ENCODE measurements at places on chromosomes 11 and 22.
A peak's percentile ranks its signal among the peaks of the same experiment; 100 is the strongest.

- DNase-seq = peak; percentile 13
These were observed 105.1 kb downstream of the HIPK3 start for GRCh38 chr11:33362051-33362910.

DNA sequence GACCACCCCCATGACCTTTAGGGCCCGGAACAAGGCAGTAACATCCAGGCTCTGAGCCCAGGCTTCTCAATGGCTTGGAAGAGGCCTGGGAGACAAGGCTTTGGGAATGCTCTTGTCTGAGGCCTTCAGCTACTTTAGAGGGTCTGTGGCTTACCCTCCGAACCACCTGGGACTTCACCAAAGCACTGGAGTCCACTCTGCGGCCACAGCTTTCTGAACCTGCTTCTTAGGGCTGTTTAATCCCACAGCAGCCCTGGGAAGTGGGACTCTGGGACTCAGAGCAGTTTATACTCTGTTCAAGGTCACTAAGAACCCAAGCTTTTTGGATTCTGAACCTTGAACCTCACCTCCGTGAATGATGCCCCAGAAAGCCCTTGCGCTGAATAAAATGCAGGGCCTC lies 30.7 kb upstream of the ALX4 start:
- DNase-seq = no peak

GRCh38 chr11:29734287-29734686 lies 282.5 kb downstream of the KCNA4 start:
- no peak for DNase-seq

GRCh38 chr22:47296405-47297260 lies 534.2 kb downstream of the TBC1D22A start:
- no peak for DNase-seq

DNA sequence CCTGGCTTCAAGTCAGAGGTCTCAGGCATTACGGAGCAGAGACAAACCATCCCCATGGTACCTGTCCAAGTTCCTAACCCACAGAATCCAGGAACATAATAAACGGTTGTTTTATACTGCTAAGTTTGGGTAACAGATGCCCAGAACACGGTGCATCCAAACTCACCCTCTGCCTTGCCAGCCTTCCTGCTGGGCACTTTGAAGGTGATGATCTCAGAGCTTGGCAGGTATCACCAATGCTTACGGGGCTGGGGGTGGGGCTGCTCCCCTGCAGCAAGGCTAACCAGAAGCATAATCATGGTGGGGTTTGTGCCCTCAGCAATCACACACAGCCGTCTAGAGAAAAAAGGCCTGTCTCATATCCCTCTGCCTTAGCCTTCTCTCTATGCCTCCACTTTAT lies 27.1 kb downstream of the DKK3 start:
- no peak for DNase-seq

- no peak for DNase-seq
These were observed 4.2 kb downstream of the API5 start for GRCh38 chr11:43315966-43316365.

GRCh38 chr11:97610854-97611253 lies 1221.0 kb downstream of the JRKL start:
- no peak for DNase-seq

DNA sequence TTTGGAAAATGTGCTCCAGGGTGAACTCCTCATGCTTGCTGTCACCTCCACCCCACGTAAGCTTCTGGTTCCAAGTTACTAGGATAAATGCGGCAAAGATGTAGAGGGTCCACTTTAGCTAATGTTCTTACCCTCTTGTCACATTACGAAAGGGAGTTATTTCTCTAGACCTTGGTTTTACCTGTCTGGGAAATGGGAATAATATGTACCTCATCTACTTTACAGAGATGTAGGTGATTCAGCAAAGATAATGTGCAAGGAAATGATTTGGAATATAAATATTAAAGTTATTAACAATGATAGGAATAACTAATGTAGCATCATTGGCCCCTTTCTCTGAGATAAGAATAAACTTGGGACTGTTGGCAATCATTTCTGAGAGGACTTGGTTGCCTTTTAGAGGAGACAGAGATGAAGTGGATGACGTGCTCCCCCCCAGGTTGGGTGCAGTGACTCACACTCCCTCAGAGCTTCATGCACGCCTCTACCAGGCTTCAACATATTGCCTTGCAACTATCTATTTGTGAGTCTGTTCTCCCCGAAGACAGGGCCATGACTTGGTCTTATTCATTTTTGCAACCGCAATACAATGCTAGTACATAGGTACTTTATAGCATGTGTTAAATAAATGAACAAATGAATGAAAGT lies 97.1 kb downstream of the ME3 start:
- DNase-seq = no peak

GRCh38 chr11:34656062-34656720 lies 35.3 kb downstream of the EHF start:
- DNase-seq = no peak

- DNase-seq = no peak
These were observed 147.1 kb downstream of the WT1 start for GRCh38 chr11:32288276-32288675.

- DNase-seq = no peak
These were observed 96.9 kb upstream of the RTL6 start for GRCh38 chr22:44594951-44595350.

DNA sequence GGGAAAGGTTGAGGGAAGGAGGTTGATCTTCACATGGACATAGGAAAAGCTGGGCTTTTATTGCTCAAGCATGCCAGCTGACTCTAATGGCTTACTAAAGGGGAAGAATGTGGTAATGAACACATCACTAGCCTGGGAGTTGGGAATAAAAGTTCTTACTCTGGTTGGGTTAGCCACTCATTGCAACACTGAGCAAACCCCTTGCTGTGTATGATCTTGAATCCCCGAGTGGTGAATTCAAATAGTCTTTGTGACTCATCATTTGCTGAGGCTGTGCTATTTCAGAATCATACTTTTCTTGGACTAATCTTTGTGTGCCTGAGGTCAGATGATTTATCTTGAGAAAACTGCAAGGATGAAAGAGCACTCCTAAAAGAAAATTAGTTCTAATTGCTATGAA lies 304.1 kb upstream of the ANO5 start:
- no peak for DNase-seq

DNA sequence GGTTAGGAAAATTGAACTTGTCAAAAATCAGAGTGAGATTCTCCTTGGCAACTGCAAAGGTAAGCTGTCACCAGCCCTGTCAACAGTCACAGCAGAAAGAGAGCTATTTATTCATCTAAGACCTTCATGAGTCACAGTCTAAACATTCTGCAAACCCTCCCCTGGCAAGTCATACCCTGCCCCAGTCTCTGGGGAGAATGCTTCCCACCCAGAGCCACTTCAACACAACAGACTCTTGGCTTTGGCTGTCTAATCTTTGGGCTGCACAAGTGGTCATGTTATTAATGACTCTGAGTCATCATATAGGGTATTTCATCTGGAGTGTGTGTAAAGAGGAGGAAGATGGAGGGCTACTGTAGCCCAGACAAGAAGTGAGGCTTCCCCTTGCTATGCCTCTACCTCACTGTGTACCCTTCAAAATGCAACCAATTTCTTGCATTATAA lies 153.4 kb downstream of the CCDC34 start:
- DNase-seq = peak; percentile 93

- no peak for DNase-seq
These were observed 11.4 kb upstream of the CD81 start for GRCh38 chr11:2365571-2366210.

- no peak for DNase-seq
These were observed 57.6 kb downstream of the FBXO7 start for GRCh38 chr22:32531931-32532819.

DNA sequence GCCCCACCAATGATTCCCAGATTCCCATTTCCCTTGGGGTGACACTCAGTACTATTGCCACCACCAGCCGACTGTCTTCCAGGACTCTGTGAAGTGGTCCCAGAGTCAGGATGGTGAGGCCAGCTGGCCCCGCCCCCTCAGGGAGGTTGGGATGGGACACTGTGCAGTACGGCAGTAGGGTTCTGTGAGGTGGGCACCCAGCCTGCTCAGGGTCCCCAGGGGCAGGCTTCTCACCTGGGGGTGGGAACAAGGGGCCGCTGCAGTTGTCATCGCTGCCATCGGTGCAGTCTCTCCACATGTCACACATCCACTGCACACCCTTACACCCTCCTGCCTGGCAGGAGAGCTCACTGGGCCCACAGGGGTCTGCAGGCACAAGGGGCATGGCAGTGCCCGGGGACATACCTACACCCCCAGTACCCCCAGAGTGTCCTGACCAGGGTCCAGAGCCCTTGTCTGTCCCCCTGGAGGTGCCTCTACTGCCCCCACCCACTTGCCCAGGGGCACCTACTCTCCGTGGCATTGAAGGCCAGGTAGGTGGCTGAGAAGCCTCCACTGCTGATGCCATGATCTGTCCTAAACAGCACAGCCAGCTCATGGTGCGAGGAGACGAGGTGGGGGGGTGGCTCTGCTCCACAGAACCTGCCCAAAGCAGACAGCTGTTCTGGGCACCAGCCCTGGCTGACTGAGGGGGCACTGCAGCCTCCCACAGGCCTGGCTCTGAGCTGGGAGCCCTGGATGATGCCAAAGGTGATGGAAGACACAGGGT lies 1.9 kb upstream of the C1QTNF5 start:
- no peak for DNase-seq

DNA sequence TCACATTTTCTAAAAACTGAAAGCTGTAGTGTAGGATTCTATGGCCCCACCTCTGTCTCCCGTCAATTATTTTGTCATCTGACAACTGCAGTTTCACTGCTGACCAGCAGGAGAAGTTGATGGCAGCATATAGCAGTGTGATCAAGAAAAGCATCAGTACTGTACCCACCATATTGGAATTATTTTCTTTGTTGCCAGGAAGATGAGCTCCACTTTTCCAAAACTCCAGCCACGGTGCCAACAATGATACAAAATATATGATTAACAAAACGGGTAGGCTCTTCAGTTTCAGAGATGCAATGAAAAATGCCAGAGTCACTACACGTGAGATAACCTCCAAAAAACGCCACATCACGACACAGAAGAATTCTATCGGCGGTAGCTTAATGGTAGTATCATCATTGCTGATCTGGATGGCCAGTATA lies 41.3 kb downstream of the XKR3 start:
- no peak for DNase-seq

DNA sequence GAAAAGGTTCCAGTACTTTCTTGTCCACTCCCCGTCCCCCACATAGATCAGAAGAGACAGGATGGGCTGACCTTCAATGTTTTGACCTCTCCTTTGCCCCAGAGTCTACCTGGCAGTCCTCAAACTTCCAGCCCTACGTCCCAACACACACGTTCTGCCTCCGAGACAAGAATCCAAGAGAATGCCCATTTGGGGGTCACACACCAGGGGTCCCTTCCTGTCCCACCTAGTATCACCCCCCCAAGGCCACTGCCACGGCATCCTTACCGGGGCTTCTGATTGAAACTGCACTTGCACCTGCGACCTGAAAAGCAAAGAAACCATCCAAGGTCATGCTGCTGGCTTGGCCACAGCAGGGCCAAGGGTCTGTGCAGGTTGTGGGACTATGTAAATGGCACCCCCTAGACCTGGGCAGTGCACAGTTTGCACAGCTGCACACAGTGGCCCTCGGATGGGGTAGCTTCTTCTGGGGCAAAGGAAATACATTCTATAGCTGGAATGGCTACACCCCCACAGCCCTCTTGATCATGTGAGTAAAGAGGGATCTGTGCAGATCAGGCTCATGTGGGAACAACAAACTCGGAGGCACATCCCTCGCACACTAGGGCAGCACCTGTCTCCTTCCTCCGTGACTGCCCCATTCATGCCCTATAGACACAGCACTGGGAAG lies 16.5 kb upstream of the FXYD2 start:
- DNase-seq = no peak

GRCh38 chr11:130705670-130706421 lies 210.4 kb downstream of the SNX19 start:
- peak; percentile 28 for DNase-seq

- peak; percentile 53 for DNase-seq
These were observed 274.4 kb downstream of the BLID start for GRCh38 chr11:121841487-121842191.

DNA sequence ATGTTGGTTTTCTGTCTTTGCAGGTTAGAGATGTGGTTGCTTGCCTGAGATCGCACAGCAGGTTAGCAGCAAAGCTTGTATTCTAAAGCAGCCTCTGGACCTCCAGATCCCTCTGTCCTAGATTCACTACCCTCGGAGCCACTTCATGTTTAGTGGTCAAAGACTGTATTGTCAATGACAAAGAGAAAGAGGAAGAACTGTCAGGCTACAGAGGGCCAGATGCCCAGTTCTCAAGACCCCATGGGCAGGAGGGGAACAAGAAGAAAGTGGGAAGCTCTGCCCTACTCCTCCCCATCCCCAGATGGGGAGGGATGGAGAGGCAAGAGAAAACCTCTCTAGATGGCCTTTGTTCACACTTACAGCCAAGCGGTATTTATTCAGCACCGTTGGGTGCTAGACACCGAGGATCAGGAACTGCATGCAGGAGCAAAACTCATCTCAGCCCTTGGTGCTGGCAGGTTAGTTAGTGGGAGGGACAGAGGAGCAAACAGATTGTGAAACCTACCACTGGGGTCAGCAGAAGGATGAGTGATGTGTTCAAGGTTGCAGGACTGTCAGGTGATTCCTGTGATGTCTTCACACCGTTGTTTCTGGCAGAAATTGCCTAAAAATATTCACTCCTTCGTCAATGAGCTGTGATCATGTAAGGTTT lies 38.3 kb upstream of the PTPRJ start:
- DNase-seq = no peak

DNA sequence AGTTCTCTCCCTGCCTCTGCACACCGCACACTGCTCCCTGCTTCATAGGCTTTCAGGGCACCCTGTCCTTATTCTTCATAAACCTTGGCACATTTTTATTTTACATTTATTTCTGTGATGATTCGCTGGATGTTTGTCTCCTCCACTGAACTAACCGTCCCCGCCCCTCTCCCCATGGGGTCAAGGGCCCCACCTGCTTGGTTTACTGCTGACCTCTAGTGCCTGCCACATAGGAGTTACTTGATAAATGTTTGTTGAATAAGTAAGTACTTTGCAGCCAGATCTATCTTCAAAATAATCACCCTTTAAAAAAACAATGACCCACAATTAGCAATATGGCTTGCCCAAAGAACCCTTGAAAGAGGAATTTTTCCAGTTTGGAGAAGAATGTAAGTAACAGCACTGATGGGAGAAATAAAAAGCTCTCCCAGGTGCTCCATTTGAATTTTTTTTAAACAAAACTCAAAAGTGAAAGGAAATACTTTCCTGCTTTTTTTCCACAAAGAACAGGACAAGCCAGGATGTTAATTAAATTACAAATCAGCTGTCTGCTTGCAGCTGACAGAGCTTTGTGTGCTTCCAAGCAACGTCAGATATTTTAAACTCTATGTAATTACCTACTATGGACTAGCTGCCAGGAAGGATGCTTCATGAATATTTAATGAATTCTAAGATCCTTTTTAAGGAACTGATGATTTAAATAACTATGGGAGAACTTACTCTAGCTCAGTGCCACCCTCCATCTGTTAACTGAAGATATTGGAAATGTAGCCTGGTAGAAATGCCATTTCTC lies 1083.6 kb downstream of the DLG2 start:
- DNase-seq = no peak

GRCh38 chr11:73245461-73245860 lies 26.7 kb upstream of the P2RY6 start:
- DNase-seq = no peak

DNA sequence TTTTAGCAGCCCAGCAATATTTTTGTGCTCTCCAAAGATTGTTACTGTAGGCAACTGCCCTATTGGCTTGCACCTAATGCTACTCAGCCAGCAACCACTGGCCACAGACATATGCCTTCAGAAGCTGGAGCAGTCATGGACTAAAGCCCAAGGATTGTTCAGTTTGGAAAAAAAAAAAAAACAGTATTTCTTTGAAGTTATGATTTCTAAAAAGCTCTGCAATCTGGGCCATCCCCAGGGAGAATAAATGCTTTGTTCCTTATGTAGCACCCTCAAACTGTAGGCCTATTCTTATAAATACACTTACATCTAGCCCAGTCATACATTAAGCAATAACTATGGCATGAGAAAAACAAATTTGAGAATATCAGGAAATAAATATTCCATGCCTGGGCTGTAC lies 2190.5 kb upstream of the RAG2 start:
- DNase-seq = no peak

Data from DMS79 (cell line).